ENCODE measurements at places on chromosomes 5 and 9.
A peak's percentile ranks its signal among the peaks of the same experiment; 100 is the strongest.

DNA sequence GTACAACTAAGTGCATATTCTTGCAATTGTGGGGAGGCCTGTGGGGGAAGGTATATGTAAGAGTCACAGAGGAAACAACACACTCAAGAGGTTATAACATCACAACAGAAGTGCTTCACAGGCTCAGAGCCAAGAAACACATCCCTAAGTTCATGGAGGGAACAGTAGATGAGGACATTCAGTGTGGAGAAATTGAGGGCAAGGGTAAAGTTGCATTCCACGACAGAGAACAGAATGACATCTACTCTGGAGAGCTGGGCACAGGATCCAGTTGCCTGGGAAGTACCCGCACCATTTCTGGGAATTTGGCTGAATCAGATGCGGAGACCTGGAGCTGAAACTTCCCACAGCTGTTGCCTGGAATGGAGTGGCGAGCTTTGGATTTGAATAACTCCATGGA is 197.2 kb downstream of the NXNL2 start:
- no peak for DNase-seq

- DNase-seq: no peak
These were observed 372.3 kb downstream of the CDH18 start for GRCh38 chr5:19615661-19616060.

DNA sequence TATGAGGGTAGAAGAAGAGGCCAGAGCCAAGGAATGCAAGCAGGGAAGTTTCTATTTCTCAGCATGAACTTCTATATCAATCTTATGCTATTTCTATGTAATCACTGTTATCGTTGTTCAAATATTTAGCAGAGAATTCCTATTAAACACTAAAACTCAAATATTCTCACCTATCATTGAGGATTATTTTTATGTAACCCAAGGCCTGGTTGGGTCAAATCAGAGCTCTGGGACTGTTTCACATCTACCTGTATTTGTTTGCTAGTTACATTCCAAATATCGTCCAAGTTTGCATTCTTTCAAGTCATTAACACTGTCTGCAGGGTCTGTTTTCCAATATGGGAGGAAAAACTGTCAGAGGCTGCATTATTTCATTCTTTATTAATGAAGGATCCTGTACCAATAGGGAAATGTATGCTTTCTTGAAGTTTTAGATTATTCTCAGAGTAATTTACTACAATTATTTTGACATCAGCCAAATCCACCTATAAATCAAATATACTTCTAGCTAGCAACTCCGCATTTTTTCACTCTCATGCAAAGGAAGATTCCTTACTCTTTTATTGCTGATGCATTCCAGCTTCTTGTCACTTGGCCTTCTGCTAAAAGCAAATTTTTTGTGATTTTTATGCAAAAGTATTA is 52.2 kb downstream of the LURAP1L start:
- no peak for DNase-seq

DNA sequence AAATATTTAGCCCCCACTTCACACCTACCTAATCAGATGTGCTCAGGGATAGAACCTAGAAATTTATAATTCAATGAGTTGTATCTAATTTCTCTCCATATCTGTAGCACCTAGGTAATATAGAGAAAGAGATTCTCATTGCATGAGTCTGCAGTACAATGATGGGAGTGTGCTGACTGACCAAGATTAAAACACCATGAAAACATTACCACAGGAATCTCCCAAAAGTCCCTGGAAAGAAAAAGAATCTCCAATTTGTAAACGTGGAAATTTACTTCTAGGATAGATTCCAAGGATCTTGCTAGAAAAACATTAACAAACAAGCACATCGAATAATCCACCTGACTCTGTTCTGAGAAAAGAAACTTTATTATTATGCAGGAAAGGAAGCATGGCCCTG is 45.0 kb upstream of the DMRTA1 start:
- no peak for DNase-seq

DNA sequence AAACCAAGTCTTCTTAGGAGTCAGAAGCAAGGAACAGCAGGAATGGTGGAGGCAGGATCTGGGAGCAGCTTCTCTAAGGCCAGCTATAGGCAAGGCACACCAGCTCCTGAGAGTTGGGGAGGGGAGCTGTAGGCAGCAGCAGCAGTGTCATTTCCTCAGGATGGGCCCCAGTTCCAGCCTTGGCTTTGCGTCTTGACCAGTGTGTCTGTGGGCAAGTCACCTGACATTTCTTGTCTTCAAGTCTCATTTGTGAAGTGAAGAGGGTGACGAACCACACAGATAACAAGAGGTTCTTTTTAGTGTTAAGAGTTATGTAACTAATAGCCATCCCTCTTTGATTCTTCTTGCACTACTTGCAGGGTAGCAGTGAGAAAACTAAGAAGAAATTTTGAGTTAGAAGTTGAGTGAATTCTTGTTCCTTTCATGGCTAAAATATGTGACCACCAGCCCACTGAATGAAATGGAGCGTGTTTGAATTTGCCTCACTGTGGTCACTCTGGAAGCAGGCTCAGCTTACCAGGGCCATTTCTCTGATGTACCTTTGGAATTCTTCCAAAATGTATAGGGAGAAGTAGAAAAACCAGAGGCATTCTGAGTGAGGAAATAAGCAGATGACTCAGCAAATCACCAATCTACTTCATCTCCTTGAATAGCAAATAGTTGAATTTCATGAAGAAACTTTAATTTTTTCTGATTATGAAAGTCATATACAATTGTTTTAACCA is 42.4 kb downstream of the RHOBTB3 start:
- no peak for DNase-seq

DNA sequence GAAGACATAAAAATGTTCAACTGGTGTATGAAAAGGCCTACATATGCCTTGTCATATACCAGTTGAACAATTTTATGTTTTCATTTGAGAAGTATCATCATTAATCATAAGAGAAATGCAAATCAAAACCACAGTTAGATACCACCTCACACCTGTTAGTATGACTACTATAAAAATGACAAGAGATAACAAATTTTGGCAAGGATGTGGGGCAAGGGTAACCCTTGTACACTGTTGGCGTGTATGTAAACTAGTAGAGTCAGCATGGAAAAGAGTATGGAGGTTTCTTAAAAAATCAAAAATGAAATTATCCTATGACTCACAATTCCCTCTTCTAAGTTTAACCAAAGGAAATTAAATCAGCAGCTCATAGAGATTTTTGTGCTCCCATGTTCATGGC is 250.4 kb upstream of the ST8SIA4 start:
- no peak for DNase-seq

- no peak for DNase-seq
These were observed 42.0 kb downstream of the EPB41L4B start for GRCh38 chr9:109278848-109279247.

GRCh38 chr5:219991-220390 is 1.9 kb downstream of the SDHA start:
- DNase-seq: no peak

GRCh38 chr5:179227580-179228311 is 117.5 kb downstream of the ADAMTS2 start:
- DNase-seq: no peak

DNA sequence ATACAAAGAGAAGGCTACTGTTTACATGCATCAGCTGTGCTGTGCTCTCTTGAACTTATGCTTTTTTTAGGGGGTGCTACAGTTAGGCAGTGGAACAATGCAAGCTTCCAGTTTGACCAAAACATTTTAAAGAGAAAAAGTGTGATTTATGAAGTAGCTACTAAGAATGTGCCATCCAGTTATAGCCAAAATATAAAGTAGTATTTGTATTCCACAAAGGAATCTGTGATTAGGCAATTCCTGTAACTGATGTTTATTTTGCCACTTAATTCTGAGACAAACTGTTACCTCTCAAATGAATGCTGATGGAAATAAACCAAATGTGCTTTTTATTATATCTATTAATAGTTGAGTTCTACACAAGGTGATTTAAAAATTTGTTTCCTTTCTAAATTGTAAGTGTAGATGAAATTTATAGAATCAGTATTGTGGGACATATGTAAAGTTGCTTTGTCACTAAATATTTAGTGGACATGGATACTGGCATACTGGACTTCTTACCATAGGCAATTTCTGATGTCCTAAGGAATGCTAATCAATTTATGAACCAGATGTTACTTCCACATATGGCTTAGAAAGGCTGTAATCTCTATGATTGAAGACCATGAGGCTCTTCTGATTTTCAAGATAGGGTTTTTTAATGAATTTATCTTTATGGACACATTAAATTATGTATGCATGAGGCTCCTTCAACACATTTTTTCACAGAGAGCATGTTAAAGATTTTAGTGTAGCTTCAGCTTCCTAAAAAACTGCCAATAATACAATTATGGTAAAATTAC is 410.2 kb downstream of the PRR16 start:
- DNase-seq: no peak

DNA sequence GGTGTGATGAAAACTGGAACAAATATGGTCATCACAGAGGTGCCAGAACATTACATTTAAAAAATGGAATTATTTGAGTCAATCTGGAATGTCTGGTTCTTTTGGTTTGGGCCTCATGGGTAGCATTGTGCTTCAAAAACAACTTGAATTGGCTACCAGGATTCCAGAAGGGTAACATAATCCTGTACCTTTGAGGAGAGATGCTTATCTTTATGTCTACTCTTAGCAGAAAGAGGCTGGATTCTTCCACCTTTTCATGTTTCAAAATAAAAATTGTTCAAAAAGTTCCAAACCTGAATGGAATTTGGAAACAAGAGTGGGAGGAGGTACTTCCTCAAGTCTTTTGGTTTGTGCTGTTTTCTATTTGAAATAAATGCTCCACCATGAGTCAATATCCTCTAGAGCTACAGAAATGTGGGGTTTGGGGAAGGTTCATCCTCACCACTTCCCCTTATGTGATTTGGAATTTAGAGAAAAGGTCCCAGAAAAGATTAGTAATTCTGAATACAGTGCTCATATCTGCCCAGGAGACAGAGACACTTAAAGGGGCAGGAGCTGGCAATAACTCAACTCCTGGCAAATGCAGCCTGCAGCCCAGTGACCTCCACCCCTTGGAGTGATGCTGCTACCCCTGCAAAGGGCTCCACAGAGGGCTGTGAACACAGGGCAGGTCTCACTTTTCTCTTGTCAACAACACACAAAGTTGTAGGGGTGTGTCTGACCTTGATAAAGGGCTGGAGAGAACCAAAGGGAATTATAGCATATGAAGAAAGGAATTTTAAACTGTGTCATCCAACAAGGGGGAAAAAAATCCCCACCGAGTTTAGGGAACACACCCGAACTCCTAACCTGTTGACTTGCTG is 272.8 kb downstream of the CWC27 start:
- no peak for DNase-seq

DNA sequence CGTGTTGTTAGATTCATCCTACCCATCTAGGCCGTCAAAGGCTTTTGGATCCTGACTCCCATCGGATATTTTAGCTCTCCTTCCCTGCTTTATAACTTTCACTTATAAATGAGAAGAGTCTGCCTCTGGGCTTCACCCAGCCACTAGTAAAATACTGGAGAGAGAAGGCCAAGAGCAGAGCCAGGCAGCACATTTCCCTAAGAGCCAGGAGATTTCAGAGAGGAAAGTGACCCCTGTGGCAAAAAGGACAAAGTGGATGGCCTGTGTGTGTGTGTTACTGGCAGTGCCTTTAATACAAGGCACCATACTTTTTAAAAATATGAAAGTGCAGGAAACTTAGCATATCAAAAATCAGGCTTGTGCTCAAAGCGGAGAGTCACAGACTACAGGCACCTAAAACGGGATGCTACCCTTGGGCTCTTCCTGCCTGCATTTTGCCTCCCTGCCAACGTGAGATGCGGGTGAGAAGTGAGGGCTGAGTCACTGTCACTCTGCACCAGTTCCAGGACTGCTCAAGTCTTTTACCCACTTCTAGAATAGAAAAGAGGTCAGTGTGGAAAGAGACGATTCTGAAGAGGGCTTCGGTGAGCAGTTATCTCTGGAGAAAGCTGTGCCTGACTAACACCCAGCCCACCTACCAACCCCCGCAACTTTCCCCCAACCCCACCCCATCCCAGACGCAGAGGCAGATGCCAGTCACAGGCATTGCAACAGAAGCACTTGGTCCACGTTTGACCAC is 15.9 kb downstream of the NFIL3 start:
- DNase-seq: no peak

- DNase-seq: peak; percentile 48
These were observed 37.3 kb downstream of the FBXW2 start for GRCh38 chr9:120755810-120756434.

GRCh38 chr9:116262448-116262847 is 108.9 kb downstream of the PAPPA start:
- no peak for DNase-seq

DNA sequence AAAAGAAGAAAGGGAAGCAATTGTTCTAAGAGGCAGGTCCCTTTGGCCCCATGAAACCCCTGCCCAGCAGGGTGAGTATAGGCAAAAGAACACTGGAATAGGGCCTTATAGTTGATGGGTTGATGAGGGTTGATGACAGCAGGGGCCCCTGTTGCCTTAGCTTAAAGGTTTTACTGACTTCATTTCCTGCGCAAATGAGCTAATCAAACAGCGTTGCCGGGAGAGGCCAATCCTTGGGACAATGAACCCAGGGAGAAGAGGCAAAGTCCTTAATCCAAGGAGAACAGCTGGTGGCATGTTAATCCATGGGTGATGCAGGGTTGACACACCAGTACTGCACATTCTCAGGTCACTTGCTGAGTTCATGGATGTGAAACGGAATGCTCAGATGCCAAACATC is 22.0 kb upstream of the EPB41L4B start:
- DNase-seq: no peak

- no peak for DNase-seq
These were observed 138.0 kb downstream of the MTX3 start for GRCh38 chr5:79853028-79853427.

GRCh38 chr9:27967210-27967609 is 393.9 kb upstream of the C9orf72 start:
- DNase-seq: no peak

- no peak for DNase-seq
These were observed 18.7 kb downstream of the RETREG1 start for GRCh38 chr5:16597946-16598694.

DNA sequence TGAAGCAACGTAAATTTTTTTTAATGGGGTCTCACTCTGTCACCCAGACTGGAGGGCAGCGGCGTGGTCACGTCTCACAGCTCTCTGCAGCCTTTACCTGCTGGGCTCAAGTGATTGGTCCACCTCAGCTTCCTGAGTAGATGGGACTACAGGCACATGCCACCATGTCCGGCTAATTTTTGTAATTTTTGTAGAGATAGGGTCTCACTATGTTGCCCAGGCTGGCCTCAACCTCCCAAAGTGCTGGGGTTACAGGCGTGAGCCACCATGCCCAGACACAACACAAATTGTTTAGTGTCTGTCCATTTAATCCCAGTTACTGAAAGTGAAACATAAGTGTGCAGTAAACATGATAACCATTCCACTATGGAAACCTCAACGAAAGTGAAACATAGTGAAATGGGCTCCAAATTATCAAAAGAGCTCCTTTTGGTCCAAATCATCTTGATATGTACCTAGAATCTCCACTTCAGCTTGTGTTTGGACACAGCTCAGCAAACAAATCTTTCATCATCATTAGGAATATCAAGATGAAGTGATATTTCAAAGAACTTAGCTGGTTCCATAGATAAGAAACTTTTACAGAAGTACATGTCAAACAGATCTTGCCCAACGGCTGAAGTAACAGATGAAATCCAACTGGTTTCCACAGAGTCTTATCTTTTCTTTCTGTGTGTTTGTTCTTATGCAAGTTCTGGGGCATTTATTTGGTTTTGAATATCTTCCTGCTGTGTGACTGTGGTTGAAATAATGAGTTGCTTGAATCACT is 41.2 kb upstream of the PLPP1 start:
- DNase-seq: no peak

GRCh38 chr9:84254972-84255371 is 85.6 kb downstream of the SLC28A3 start:
- DNase-seq: no peak

All from effector CD8-positive, alpha-beta T cell (primary cell).